ENCODE measurements at places on chromosomes 5 and 9. TPM values are rescaled to one million over a fixed set of nuclear protein-coding genes. Genes with fewer than 3 reads are reported as not detected.

DNA sequence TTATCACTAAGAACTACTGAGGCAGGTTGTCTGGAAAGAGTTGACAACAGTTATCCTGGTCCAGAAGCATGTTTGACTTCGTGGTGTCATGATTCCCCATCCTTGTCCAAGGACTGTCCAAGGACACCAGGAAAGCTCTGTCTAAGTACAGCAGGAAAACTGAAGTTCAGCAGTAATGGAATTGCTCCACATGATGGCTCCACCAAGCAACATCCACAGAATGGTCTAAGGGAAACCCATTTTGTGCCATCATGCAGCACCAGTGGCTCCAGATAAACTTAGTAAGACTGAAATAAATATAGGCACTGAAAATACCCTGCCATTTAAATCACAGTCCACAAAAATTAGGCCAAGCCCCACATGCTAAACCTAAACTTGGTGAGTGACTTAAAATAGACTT is 192.8 kb downstream of the CDH18 start:
- peak; percentile 64 for DNase-seq

DNA sequence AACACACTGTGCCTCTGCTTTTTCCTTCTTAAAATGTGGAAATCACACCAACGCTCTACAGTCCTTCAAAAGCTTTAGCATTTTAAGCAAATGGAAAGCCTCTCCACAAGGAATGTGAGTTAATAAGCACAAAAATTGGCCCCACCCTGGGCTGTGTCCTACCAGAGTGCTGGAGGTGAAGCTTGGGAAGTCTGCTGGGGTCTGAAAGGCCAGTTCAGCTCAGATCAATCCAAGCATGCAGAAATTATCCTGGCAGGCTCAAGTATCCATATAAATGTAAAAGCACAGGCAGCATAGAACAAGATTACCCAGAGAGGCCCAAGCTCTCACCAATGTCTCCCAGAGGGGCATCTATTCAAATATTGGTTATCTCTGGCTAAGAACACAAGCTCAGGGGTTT is 98.5 kb downstream of the ESM1 start:
- no peak for DNase-seq

DNA sequence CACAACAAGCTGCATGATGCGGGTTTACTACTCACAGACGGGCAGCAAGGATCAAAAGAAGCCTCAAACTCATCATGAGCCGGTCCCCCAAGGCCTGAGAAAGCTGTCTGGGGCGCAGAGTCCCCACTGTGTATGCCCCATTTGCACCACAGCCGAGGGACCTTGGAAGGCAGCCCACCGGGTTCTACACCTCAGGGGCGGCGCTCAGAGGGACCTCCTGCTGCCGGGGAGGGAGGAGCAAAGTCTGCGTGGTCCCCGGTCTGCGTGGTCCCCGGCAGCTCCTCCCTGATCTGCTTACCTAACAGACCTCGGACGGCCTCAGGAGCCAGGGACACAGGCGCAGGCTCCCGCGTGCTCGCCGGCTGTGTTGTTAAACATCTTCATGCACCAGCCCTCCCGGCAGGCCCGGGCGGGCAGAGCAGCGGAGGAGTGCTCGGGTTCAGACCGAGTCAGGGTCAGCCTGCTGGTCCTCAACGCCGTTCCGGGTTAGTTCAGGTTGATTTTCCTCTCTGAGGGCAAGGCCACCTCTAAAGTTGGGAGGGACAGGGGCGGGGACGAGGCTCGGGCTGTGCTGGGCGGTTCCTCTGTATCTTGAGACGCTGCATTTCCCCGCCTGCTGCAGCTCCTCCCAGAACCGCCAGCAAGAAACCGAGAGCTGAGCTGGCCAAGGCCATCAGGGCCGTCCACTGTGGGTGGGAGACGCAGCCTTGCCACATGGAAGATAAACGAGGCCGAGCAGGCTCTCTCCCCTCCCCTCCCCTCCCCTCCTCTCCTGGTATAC is 74.6 kb downstream of the MRPL36 start:
- no peak for DNase-seq

Gene RAI14
- polyA plus RNA-seq = 113 TPM

Gene FSTL4
- polyA plus RNA-seq = not detected

DNA sequence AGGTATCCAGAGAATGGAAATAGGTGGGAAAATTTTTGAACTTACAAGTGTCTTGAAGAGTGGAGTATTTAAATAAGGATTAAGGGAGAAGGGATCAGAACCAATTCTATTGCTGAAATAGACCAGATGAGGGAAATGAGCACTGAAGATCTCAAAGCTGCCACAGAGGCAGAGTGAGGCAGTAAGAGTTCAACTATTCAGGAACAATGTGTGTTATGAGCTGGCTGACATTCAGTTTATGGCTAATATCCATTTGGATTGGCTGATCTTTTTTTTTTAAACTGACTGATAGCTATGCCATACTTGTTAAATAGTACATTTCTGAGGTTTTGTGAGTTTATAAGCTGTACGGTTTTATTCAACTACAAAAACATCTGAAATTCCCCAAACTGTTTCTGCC is 95.3 kb upstream of the GNA14 start:
- DNase-seq = peak; percentile 63

DNA sequence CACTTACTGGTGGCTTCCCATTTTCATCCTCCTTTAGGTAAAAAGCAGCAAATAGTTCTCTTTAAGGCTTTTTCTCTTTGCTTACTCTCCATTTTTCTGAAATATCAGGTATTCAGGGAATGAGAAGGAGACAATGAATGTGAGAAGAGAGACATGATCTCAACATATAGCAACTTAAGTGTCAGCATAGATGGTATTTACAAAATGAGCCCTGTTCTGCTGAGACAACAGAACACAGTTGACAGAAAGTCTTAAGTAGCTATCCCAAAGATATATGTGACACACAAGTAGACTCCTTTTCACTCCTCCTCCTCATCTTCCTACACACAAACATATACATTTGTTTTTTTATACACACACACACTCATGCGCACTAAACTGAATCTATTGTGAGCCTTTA is 649.3 kb upstream of the WWC1 start:
- DNase-seq = no peak

Gene SPATA31E1
- polyA plus RNA-seq = not detected

DNA sequence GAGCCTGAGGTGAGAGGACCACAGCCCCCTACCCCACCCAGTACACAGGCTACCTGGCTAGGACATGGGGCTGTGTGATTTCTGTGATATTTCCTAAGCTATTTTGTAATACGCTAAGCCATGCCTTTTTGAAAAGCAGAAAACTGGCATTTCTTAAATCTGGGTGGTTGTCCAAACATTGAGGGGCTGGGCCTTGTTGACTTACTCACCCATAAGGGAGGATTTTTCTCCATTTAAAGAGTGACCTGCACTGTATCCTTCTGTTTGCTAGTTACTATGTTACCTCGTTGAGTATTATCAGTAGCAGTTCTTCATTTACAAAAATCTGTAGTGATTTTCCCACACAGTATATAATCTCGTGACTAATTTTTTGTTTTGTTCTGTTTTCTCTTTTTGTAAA is 117.5 kb upstream of the OTULINL start:
- peak; percentile 59 for DNase-seq

Gene CCDC171
- polyA plus RNA-seq = 0.96 TPM

- peak; percentile 87 for DNase-seq
Observed at GRCh38 chr5:111394586-111394985, 117.7 kb downstream of the STARD4 start.

Data from GM23248 (cell line).